Mammary epithelial cell (primary cell): ENCODE measurements at places on chromosomes 4 and X. TPM values are rescaled to one million over a fixed set of nuclear protein-coding genes. Genes with fewer than 3 reads are reported as not detected.

RPS6KA6 gene
- 9.0 TPM for total RNA-seq

CXCL10 gene
- 1.3 TPM in 1 of 2 replicates, not detected in the other for total RNA-seq

RBMX gene
- 123 TPM for total RNA-seq

GRCh38 chr4:176277162-176277904, 8.3 kb upstream of the ASB5 start:
- peak; percentile 53 for DNase-seq

DNA sequence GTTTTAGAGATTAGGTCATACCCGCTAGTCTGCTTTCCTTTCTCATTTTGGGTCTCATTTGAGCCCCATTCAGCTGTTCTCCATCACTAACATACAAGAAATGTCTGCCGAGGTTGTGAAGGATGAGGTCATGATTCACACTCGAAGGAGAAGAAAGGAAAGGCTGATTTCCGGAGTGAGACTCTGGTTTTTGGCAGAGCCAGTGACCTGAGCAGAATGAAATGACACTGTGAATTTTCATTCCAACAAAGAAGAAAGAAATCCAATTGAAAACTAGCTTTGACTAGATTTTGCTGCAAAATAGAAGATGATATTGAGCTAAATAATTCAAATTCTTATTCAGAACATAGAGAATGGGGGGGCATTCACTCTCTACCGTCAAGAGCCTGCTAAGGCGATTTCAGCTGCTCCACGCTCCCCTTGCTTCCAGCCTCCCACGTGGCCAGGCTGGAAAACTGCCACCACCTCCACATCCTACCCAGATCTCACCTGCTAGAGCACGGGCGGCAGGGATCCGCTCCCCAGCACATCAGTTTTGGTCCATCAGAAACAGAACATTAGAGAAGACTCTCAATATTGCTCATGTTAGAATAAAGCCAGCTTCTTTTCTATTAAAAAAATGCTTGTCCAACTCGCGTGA, 39.0 kb downstream of the F11 start:
- DNase-seq, result no peak

DNA sequence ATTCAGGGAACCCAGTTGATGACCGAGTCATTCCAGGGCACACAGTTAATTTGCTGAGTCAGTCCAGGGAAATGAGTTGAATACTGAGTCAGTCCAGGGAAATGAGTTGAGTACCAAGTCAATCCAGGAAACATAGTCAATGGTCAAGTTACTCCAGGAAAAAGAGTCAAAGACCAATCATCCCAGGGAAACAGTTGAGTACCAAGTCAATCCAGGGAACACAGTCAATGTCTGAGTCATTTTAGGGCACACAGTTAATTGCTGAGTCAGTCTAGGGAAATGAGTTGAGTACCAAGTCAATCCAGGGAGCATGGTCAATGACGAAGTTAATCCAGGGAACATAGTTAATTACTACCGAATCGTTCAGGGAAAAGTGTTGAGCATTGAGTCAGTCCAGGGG, 754.4 kb downstream of the NLGN4X start:
- DNase-seq, result peak; percentile 1

DNA sequence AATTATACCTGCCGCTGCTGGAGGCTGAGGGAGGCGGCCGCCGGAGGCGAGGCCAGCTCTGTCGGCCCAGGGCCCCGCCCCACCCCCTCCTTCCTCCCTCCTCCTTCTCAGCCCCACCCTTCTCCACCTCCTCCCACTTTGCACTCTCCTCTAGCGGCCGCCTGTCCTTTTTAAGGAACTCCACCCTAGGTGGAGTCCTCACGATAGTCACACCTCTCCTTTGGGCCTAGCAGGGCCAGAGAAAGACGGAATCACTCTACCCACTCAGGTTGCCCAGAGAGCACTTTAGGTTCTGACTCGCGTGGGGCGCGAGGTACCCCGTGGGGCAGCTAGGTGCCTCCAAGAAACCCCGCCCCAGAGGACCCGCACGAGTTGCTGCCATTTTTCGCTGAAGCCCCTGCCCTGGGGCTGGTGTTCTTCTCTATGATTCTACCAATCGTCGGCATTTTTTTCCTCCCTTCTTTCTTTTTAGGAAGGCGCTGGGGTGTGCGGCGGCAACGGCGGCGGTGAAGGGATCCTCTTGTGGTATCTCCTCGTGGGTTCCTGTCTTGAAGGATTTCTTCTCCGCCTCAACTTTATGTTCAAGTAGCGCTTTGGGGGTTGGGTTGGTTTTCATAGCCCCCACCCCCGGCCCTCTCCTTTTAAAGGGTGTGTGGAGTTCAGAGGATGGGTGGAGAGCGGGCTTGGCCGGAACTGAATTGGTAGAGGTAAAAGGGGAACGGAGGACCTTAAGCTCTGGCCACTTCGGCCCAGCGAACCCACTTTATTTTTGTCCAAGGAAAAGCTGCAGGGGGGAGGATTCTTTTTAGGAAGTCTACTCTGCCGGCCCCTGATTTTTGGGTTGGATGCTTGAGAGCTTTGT, at the start of gene KLF8:
KLF8 (plus strand) TSS at position 136 of the 862 bp plus-strand sequence. CDS start 979 bp downstream, outside the sequence.
- peak; percentile 71 for DNase-seq

DNA sequence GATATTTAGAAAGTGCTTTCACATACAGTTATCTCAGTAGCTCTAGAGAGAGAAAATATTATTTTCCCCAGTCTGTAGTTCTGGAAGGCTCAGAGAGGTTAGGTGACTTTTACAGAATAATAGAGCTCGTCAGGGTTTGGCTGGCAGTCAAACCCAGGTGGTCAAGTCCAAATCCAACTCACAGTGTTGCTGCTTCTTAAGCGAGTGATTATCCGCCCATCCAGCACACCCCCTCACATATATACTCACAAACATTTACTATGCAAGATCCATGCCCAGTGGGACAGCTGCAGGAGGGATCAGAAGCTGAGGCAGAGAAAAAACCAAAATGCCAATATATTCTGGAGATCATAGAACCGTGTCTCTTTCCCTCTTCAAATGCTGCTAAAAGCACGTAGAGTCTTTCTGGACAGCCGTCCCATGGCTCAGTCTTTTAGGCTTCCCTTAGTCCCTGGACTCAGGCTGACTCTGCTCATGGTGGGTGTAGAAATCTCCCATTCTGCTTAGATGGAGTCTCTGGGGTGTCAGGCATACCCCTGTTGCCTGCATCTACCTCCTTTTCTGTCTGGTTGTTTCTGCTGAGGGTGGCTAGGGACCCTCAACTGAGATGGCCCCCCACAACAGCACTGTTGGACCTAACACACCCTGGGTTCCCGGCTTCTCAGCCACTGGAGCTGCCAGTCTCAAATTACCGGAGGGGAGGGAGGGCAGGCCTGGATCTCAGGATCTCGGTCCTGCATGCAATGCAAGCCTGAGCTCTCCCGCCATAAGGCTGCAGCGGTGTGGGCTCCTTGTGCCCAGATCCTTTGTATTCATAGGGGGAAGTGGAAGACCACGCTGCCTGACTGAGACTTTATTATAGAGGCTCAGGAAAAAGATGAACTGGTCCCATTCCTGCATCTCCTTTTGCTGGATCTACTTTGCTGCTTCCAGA, at the start of gene CHRNA9:
CHRNA9 (plus strand) TSS at position 743 of the 934 bp plus-strand sequence; CDS start at position 878, 135 bp downstream.
- no peak for DNase-seq
